ENCODE measurements at places on chromosomes 16 and 17.

- no peak for DNase-seq
Measured at GRCh38 chr17:9050801-9051401, 29.6 kb downstream of the NTN1 start.

DNA sequence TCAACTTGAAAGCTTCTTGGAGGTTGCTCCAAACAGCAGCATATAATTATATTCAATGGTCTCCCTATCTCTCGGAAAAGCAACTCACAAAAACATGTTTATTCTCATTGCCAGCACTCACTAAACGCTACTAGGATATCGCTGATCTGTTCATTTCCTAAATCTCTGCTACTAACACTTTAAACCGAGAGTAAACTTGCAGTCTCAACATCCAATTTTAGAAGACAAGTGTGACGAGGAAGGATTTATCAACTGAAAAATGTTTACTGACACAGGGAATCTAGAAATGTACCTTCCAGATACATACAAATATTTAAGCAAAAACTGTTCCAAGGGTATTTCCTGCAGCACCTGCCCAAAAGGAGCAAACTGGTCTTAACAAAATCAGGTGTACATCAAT is 56.5 kb downstream of the YWHAE start:
- no peak for DNase-seq

DNA sequence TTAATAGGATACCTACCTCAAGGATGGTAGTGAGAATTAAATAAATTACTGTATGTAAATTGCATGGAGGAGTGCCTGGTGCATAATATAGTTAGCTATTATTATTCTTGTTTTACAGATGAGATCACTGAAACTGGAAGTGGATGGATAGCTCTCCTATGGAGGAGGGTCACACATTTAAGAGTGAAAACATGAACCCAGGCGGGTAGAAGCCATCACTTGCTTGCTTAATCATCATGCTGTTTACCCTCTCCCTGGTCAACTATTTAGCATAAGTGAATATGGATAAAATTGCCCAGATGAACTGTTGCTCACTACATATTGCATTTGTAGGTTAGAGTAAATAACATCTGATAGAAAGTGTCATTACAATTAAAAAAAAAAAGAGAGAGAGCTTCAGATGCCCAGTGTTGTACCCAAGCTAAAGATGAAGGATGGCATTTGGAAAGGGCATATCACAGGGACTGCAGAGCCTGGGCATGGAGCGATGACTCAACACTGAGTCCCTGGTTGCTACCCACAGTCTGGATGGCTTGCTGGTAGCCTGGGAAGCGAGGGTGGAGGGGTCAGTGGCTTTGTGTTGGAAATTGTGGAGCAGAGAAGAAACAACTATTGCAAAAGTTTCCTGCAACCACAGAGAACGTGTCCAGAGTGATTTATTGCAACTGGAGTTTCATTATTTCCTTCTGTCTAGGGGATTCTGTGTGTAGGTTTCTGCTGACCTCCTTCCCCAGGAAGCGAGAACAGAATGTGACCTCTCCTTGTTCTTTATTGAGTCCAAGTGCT is 414.4 kb downstream of the SHISA9 start:
- DNase-seq: no peak

- no peak for DNase-seq
Measured at GRCh38 chr17:34130544-34130943, 124.5 kb upstream of the CCL2 start.

DNA sequence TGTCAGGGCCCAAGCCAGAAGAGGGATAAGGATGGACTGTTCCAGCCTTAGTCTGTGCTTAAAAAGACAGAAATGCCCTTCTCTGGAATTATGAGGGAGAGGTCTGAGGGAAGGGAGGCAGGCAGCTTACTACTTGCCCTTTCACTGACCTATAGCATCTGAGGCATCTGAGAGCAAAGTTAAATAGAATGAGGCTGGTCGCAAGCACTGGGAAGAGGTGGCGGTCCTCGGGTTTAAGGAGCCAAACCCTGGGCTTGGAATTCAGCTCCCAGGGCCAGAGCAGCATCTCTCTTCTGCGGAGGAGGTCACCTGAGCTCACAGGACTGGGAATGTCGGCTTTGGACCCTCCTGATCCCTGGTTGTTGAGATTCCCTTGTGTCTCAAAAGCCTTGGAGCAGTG is 3.1 kb upstream of the LIMD2 start:
- no peak for DNase-seq

- DNase-seq: peak; percentile 39
Measured at GRCh38 chr16:588639-588888, 1.3 kb upstream of the RAB40C start.

DNA sequence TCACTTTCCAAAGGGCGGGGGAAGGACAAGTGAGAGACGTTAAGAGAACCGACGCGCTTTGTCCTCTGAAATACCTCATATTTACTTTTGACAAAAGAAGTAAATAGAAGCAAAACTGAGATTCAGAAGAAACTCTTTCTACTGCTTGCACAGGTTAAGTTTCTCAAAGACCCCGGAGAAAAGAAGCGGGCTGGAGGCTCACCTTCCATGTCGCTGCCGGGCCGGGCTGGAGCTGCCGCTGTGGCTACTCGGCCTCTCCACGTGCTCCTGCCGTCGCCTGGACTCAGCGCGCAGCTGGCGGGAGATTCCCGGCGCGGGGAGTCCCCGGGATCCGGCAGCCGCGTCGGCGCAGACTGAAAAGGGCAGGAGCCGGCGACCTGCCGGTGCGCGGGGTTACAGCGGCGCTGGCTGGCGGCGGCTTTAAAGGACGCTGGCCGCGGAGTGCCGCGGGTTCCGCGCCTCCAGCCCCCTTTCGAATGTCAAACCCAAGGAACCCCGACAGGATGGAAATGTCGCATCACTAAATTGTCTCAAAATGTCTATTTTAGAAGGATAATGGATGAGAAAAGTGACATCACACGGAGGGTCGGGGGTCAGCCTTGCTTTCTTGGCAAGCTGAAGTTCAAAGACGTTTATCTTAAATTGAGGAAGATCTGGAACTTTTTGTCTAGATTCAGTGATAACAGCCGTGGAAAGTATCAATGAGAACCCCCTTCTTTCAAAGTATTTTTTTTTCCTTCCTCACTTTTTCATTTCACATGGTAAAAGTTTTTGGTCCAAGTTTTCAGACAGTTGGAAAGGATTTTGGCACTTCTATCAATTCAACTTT is at the start of gene IKZF3:
IKZF3 (minus strand) TSS at position 395 of the 829 bp plus-strand sequence; CDS start at position 209, 186 bp downstream.
- DNase-seq: peak; percentile 67

DNA sequence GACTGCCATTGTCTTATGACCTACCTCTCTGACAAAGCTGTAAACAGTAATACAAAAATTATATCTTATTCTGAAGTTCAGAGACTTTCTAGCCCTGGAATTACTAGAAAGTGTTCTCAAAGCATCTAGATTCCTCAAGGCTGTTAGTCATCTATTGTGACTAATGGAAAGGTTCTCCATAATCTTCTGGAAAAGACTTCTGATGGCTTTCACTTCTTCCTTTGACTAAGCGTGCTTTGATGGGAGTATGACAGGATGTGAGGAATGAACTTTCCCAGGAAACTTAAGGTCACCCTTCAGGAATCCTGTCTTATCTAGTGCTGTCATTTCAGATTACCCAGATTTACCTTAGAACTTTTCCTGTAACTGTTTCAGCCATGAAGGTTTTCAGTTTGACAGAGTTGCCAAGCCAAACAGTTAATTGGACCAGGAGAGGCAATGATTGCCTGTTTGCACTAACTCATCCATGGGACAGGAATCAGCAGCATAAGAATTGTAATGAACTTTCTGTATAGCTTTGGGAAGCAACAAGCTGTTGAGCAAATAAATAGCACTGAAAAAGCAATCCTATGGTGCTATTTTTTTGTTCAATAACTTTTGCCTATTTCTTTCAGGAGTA is 43.5 kb downstream of the AP2B1 start:
- DNase-seq: no peak

- DNase-seq: no peak
Measured at GRCh38 chr16:67844497-67844896, 2.2 kb upstream of the NUTF2 start.

DNA sequence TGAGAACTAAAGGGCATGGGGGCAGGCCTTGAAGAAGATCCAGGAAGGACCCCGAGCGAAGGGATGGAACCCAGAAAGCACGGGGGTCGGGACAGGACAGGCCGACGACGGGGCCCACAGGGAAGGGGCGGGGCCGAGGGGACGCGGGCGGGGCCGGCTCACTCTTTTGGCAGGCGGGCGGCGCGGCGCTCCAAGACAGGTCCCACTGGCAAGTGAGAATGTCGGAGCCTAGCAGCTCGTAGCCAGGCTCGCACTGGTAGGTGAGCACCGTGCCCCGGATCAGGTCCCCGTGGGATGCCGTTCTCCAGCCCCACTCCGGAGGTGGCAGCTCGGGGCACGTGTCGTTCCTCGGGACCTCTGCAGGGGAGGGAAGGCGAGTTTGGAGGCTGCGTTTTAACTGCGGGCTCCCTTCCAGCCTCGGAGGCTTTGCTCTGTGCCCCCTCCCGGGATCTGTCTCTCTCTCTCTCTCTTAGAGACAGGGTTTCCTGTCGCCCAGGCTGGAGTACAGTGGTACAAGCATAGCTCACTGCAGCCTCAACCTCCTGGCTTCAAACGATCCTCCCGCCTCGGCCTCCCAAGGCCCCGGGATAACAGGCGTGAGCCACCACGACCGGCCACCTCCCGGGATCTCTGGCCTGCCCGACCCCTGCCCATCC is 13.7 kb upstream of the CDIPT start:
- DNase-seq: peak; percentile 18

- no peak for DNase-seq
Measured at GRCh38 chr17:82405051-82405450, 13.1 kb upstream of the HEXD start.

- DNase-seq: no peak
Measured at GRCh38 chr17:57396511-57396921, 140.2 kb downstream of the MSI2 start.

- no peak for DNase-seq
Measured at GRCh38 chr17:4808378-4808767, 1.4 kb downstream of the PLD2 start.

GRCh38 chr16:68728523-68728922 is 8.6 kb upstream of the CDH1 start:
- no peak for DNase-seq

- DNase-seq: no peak
Measured at GRCh38 chr16:84049403-84050060, 6.9 kb upstream of the SLC38A8 start.

DNA sequence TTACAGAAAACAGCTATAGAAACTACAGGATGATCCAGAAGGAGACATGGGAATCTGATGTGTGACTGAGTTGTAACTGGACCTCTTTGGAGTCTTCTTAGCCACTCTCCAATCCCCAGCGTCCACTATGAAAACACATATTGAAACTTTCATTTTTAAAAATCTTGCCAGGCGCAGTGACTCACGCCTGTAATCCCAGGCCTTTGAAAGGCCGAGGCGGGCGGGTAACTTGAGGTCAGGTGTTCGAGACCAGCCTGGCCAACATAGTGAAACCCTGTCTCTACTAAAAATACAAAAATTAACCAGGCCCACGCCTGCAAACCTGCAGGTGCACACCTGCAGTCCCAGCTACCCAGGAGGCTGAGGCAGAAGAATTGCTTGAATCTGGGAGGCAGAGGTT is 53.3 kb downstream of the HIC1 start:
- no peak for DNase-seq

GRCh38 chr16:72657791-72658190 is 390.1 kb downstream of the ZFHX3 start:
- no peak for DNase-seq

DNA sequence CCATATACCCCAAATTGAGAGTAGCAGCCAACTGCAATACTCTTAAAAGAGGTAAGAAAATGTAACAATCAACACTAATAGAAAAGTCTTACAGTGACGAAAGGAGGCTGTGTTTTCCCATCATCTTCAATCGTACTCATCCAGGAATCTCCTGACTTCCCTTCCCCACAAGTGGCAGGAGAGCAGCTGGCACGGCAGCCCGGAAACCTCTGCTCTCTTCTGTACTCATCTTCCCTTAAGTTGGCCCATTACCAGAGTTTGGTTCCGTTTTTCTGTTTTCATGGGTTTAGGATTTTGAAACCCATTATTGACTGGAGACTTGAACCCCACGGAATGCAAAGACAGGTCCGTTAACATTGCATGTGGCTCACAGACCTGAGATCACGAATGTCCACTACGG is 11.7 kb upstream of the CD300H start:
- DNase-seq: no peak

GRCh38 chr16:89517128-89517527 is 8.9 kb downstream of the SPG7 start:
- DNase-seq: no peak

DNA sequence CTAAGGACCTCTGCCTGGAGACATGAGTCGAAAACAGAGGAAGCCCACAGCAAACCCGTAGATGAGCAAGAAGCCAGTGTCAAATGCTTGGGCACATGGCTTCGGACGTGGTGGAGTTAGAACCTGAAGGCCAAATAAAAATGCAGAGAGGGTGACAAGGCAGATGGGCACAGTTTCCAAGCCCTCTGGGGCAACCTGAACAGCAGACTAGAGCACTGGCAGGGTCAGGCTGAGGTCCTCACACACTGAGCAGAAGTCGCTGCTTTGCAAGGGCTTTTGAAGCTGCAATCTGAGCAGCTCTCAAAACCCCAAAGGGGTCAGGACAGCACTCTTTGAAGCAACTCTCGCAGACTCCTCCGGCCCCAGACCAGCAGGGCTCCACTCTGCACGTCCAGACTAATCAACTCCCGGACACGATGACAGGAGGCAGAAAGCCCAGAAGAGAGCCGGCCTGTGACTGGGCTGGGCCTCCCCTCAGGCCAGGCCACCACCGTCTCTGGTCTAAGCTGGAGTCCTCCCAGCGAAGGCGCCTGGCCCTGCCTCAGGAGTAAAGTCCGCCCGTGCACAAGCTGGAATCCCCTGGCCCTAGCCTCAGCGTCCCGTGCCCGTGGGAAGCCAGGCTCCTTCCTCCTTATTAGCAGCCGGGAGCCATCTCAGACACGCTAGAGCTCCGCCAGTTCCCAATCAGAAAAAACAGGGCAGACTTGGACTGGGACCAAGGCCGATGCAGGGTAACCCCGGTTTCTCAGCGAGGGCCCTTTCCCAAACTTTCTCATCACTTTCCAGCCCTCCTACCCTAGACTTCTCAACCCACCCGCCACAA is 924 bp downstream of the SMARCD2 start:
- DNase-seq: no peak

DNA sequence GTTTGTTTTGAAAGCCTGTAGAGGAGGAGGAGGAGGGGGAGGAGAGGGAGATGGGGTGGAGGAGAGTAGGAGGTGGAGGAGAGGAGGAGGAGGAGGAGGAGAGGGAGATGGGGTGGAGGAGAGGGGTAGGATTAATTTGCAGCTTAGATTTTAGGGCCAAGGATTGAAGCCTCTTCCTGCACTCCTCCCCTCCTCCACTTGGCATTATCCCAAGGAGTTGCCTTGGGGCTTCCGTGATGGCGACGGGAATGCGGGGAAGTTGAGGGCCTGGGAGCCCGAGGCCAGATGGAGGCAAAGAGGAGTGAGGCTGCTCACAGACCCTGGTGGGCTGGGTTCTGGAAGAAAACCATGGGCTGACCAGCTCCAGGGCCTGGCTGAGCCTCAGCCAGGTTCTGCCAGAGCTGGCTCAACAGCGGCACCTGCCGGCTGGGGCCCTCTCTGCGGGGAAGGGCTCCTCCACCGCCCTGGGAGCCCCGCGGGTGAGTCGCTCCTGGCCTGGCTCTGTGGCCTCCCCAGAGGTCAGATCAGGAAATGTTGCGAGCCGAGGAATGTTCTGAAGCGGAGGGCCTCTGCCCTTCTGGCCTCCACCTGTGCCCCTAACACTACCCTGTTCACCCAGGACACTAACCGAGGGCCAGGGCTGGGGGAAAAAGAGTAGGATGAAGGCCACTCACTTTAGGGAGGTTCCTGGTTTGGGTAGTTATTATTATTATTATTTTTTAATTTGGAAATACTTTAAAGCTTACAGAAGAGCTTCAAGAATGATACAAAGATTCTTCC is 23.9 kb upstream of the FMNL1 start:
- DNase-seq: peak; percentile 76

- DNase-seq: no peak
Measured at GRCh38 chr17:15444805-15445204, 22.6 kb downstream of the CDRT4 start.

GRCh38 chr17:77733576-77734296 is 224.8 kb upstream of the TNRC6C start:
- no peak for DNase-seq
